Colonic mucosa (tissue), 4 donors: ENCODE measurements at places on chromosomes 13 and 19. TPM values are rescaled to one million over a fixed set of nuclear protein-coding genes. Genes with fewer than 3 reads are reported as not detected.

The CAMSAP3 gene
- total RNA-seq: 55.4 TPM

The EML2 gene
- 96.2 TPM for total RNA-seq

The LMTK3 gene
- 1.7 TPM for total RNA-seq

The MEDAG gene
- total RNA-seq: 2.6 TPM

The ICAM4 gene
- total RNA-seq: 0.37 TPM

GRCh38 chr13:29621051-29621800, 25.7 kb upstream of the SLC7A1 start:
- H3K4me1 ChIP-seq: no peaks in the 10 kb centered on the region
- no peak overlapping the region for H3K27ac ChIP-seq
- no peaks in the 10 kb centered on the region for H3K36me3 ChIP-seq
- no peak overlapping the region for H3K4me3 ChIP-seq
- no peaks in the 10 kb centered on the region for H3K27me3 ChIP-seq

- no peaks in the 10 kb centered on the region for H3K36me3 ChIP-seq
- no peak for DNase-seq
- no peaks in the 10 kb centered on the region for H3K27me3 ChIP-seq
- H3K4me3 ChIP-seq: no peak overlapping the region
- H3K27ac ChIP-seq: no peak overlapping the region
- H3K4me1 ChIP-seq: no peaks in the 10 kb centered on the region
These were observed 1582.1 kb upstream of the SLC10A2 start for GRCh38 chr13:104648291-104648690.

- H3K4me1 ChIP-seq: no peaks in the 10 kb centered on the region
- H3K36me3 ChIP-seq: no peaks in the 10 kb centered on the region
- DNase-seq: no peak
These were observed 12.2 kb upstream of the KLK12 start for GRCh38 chr19:51047031-51047335.

GRCh38 chr19:55014714-55015113, 23.4 kb downstream of the GP6 start:
- no peaks in the 10 kb centered on the region for H3K36me3 ChIP-seq
- H3K4me3 ChIP-seq: no peak overlapping the region
- H3K27me3 ChIP-seq: no peaks in the 10 kb centered on the region
- H3K27ac ChIP-seq: no peak overlapping the region

DNA sequence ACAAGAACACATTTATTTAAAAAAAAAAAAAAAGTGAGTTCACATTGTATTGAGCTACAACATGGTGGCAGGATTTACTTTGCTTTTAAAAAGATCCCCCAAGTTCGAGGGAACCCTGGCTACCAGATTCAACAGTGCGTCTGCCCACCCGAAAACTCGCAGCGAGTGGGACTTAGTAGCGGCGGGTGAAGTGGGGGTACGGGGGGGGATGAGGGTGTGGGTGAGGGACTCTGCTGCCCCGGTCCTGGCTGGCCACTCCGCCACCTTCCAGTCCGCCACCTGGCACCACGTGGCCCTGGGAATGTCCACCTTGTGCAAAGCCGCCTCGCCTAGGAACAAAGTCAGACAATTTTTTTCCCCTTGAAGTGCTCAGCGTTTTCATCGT, 19.3 kb upstream of the TINCR start:
- H3K4me3 ChIP-seq: no peak overlapping the region
- H3K27me3 ChIP-seq: no peaks in the 10 kb centered on the region
- no peak overlapping the region for H3K27ac ChIP-seq
- DNase-seq: no peak
- H3K4me1 ChIP-seq: no peaks in the 10 kb centered on the region
- H3K36me3 ChIP-seq: peaks cover 19% of the 10 kb centered on the region

DNA sequence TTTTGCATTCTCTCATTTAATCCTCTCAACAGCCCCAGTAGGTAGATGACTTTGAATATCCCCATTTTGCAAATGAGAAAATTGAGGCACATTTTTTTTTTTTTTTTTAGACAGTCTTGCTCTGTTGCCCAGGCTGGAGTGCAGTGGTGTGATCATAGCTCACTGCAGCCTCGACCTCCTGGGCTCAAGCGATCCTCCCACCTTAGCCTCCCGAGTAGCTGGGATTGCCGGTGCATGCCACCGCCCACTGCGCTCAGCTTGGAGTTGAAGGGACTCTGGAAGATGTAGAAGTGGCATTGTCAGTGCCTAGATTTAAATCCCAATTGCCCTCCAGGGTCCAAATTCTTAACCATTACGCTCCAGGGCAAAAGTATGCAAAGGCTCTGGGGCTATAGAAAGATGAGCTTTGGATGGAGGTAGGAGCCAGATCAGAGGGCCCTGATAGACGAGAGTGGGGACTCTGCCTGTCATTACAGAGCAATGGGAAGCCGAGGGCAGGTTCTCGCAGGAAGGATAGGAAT, 813 bp upstream of the MCOLN1 start:
- peak overlapping the region; percentile 95 for H3K4me3 ChIP-seq
- H3K27ac ChIP-seq: no peak overlapping the region
- H3K4me1 ChIP-seq: peaks cover 10% of the 10 kb centered on the region
- no peaks in the 10 kb centered on the region for H3K36me3 ChIP-seq
- H3K27me3 ChIP-seq: no peaks in the 10 kb centered on the region

- no peak for DNase-seq
- no peaks in the 10 kb centered on the region for H3K36me3 ChIP-seq
- H3K4me3 ChIP-seq: no peak overlapping the region
- H3K27ac ChIP-seq: no peak overlapping the region
These were observed 618.0 kb upstream of the ARGLU1 start for GRCh38 chr13:107185889-107186288.

DNA sequence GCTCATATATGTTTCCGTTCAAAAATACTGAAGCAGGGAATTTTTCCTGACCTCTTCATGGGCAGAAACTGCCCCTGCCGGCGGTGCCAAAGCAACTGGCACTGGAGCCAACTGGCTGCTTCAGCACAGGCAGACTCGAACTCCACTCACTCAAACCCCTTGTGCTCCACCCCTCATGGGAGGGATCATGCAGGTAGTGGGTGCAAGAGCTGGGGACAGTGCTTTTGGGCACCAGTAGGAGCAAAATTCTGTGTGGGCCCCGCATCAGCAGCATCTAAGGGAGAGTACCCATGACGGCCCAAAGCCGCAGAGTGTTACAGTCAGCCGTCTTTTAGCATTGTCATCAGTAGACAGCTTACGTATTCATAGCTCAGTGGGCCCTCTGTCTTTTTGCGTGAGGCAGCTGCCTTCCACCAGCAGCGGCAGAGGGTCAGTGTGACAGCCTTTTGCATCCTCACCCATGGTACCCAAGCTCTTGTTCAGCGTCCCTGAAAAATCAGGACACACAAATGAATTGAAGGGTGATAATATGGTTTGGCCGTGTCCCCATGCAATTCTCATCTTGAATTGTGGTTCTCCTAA, 393.8 kb downstream of the SLITRK6 start:
- H3K27ac ChIP-seq: no peak overlapping the region
- DNase-seq: no peak
- no peaks in the 10 kb centered on the region for H3K36me3 ChIP-seq
- H3K4me3 ChIP-seq: no peak overlapping the region

GRCh38 chr13:114131583-114132418, 622 bp downstream of the RASA3 start:
- no peak for DNase-seq
- H3K27ac ChIP-seq: peak overlapping the region; percentile 76
- peak overlapping the region; percentile 77 for H3K4me3 ChIP-seq

DNA sequence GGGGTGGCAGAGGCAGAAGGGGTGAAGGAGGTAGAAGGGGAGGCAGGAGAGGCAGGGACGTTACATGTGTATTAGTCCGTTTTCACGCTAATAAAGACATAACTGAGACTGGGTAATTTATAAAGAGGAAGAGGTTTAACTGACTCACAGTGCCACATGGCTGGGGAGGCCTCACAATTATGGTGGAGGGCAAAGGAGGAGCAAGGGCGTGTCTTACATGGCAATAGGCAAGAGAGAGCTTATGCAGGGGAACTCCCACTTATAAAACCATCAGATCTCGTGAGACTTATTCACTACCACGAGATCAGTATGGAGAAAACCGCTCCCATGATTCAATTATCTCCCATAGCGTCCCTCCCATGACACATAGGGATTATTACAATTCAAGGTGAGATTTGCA, 19.0 kb upstream of the ACOD1 start:
- H3K27ac ChIP-seq: no peak overlapping the region
- no peak overlapping the region for H3K4me3 ChIP-seq
- no peak for DNase-seq
- H3K36me3 ChIP-seq: no peaks in the 10 kb centered on the region

GRCh38 chr19:42352301-42353259, 27.1 kb downstream of the MEGF8 start:
- no peak overlapping the region for H3K4me3 ChIP-seq
- H3K4me1 ChIP-seq: no peaks in the 10 kb centered on the region
- no peak overlapping the region for H3K27ac ChIP-seq
- no peaks in the 10 kb centered on the region for H3K27me3 ChIP-seq
- DNase-seq: no peak

DNA sequence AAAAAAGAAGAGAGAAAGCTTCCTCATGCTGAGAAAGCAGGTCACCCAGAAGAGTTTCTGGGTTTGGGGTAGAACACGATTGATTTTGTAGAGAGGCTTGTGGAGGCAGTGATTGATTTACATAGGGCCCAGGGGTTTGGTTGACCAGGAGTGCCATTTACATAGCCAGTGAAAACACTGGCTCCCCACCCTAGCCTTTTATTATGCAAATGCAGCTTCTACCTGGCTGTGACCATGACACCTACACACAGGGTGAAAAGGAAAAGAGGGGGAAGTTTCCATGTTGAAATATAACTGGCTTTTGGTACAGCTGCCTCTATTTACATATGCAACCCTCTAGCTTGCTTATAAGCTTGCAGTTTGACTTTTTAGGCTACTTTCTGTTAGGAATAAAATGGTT, 62.0 kb downstream of the ZNF100 start:
- H3K4me3 ChIP-seq: no peak overlapping the region
- DNase-seq: no peak
- H3K27ac ChIP-seq: no peak overlapping the region
- no peaks in the 10 kb centered on the region for H3K27me3 ChIP-seq

- DNase-seq: no peak
- H3K36me3 ChIP-seq: no peaks in the 10 kb centered on the region
- no peaks in the 10 kb centered on the region for H3K4me1 ChIP-seq
- no peak overlapping the region for H3K27ac ChIP-seq
These were observed 49.2 kb upstream of the PCCA start for GRCh38 chr13:100039740-100040139.

DNA sequence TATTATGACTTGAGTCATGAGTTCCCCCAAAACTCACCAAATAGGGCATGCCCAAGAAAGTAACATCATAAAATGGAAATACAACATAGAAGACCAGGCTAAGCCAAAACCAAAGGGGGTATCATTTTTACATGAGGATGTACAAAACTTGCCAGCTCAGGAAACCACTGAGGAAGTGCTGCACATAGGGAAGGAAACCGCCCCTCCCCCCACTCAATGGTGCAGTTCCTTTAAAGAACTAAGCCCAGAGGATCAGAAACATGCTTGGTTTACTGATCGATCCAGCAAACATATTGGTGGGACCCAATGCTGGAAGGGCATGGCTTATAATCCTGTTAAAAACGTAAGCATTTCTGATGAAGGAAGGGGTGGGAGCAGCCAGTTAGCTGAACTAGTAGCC, 4.2 kb upstream of the ZNF486 start:
- H3K27me3 ChIP-seq: no peaks in the 10 kb centered on the region
- no peak overlapping the region for H3K27ac ChIP-seq
- H3K36me3 ChIP-seq: no peaks in the 10 kb centered on the region
- H3K4me1 ChIP-seq: no peaks in the 10 kb centered on the region
- no peak overlapping the region for H3K4me3 ChIP-seq
- no peak for DNase-seq

DNA sequence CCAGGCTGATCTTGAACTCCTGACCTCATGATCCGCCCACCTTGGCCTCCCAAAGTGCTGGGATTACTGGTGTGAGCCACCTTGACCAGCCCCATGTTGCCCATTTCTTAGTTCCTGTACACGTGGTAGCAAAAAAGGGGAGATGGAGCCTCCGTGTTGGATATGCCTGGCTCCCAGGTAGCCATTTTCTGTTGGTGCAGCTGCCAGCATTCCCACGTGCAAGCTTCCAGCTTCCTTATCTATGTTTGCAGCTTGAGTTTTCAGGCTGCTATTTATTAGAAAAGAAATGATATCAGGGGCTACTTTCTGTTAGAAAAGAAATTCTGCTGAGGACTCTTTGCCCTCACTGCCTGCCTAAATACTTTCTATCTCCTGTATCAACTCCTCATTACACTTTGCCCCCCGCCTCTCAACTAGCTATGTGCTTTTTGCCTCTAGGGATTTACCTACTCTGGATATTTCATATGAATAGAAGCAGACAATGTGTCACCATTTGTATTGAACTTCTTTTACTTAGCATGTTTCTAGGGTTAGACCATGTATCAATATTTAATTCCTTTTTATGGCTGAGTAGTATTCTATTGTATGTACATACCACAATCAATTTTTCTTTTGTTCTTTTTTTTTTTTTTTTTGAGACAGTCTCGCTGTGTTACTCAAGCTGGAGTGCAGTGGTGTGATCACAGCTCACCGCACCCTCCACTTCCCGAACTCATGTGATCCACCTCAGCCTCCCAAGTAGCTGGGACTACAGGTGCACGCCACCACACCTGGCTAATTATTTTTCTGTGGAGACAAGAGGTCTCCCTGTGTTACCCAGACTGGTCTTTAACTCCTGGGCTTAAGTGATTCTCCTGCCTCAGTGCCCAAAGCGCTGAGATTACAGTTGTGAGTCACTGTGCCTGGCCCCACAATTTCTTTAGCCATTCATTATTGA, 3.4 kb upstream of the TMED1 start:
- no peak overlapping the region for H3K4me3 ChIP-seq
- no peak overlapping the region for H3K27ac ChIP-seq
- no peak for DNase-seq
- H3K36me3 ChIP-seq: no peaks in the 10 kb centered on the region
- no peaks in the 10 kb centered on the region for H3K4me1 ChIP-seq

DNA sequence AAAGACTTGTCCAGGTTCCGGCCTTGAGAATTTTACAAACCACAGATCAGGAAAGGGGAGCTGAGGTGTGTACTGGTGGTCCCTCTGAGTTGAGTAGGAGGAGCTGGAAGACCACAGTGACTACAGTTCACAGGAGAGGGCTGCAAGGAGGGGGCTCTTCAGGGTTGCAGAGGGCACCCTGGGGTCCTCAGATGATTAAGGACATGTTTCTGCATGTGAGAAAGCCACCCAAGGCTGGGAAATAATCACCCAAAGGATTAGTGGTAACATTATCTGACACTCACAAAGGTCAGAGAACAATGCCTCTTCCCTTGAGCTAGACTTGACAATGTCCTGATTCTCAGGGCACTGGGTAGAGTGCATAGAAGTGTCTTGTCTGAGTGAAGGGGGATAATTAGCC, 540.4 kb downstream of the IRS2 start:
- no peaks in the 10 kb centered on the region for H3K4me1 ChIP-seq
- no peak overlapping the region for H3K27ac ChIP-seq
- H3K27me3 ChIP-seq: no peaks in the 10 kb centered on the region
- H3K4me3 ChIP-seq: no peak overlapping the region
- no peak for DNase-seq

GRCh38 chr13:46097663-46098062, 7.2 kb downstream of the CPB2 start:
- H3K27me3 ChIP-seq: no peaks in the 10 kb centered on the region
- no peaks in the 10 kb centered on the region for H3K4me1 ChIP-seq
- no peak for DNase-seq
- H3K4me3 ChIP-seq: no peak overlapping the region
- no peak overlapping the region for H3K27ac ChIP-seq
- no peaks in the 10 kb centered on the region for H3K36me3 ChIP-seq
